ENCODE measurements at places on chromosomes 1 and 21.

DNA sequence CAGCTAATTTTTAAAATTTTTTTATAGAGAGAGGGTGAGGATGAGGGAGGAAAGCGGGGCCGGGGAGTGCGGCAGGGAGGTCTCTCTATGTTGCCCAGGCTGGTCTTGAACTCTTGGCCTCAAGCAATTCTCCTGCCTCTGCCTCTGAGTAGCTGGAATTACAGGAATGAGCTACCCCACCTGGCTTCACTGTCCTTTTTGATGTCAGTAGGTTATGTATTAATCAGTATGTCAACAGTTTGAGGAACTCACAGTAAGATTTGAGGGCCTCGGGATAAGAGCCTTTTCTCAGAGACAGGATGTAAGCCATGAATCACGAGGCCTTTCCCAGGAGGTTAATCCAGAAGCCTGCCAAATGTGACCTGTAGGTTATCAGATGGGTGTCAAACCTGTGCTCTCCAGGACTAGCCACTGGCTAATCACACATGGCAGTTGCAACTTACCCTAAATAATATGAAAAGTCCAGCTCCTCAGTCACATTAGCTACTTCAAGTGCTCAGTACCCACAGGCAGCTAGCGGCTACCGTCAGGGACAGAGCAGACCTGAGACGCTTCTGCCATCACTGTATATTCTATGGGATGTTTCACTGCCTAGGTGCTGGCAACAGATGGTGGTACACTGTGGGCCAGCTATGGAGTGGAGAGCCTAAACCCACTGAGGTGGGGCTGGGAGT is 33.1 kb downstream of the TRIM67 start:
- DNase-seq = no peak

GRCh38 chr1:7562729-7563605 is 208.1 kb upstream of the VAMP3 start:
- DNase-seq = no peak

GRCh38 chr21:31837618-31838390 is 35.0 kb upstream of the HUNK start:
- DNase-seq = no peak

- no peak for DNase-seq
Observed at GRCh38 chr1:89812992-89813391, 7.8 kb upstream of the LRRC8D start.

DNA sequence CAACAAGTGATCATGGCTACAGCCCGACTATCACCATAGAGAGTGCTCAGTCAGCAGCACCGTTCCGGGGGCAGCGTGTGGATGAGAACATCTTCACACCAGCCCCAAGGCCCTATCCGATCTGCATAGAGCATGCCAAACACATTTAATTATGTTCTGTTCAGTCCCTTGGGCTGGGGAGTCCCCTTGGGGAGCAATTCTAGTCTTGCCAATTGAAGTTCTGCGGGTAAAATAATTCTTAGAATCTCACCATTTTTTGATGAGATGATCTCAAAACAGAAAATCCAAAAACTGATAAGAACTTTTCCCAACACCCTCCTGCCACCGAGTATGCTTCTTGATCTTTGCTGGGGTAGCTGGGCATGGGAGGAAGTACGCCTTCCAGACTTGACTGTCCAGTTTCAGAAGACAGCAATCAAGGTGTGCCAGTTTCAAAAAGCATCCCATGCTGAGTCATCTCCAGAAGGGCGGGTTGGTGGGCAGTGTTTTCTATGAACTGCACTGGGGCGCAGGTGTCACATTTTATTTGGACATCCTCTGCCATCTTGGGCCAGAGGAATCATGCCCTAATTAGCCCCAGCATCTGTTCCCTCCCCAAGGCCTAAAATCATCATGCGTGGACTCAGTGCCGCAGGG is 20.8 kb upstream of the PTPRF start:
- DNase-seq = no peak

DNA sequence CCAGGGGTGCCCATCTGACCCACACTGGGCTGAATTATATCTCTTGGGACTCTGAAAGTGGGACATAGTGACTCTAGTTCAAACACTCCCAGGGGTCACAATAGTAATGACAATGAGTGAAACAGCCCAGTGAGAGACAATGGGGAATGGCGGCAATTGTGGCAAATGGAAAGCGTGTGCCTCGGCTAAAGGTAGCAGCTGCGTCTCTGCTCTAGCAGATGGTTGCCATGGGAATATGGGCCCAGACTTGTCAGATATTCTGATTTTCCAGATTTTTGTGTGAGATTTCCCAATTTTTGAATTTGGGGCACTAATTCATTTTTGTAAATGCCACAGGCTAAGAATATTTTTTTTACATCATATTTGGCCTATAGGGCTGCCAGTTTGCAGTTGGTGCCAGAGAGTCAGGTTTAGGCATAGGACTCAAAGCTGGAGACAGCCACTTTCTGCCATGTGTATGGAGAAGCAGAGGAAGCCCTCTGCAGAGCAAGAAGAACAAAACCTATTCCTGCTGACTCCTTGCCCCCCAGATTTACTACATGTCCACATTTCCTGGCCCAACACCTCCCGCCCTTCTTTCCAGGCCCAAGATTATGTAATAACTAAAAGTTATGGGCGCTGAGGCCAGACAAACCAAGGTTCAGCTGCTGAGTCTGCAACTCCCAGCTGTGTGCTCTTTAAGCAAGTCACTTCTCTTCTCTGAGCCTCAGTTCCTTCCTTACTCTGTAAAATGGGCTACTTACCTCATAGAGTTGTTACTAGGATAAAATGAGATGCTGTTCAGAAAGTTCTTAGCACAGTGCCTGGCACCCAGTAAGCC is 21.6 kb upstream of the PTP4A2 start:
- no peak for DNase-seq

DNA sequence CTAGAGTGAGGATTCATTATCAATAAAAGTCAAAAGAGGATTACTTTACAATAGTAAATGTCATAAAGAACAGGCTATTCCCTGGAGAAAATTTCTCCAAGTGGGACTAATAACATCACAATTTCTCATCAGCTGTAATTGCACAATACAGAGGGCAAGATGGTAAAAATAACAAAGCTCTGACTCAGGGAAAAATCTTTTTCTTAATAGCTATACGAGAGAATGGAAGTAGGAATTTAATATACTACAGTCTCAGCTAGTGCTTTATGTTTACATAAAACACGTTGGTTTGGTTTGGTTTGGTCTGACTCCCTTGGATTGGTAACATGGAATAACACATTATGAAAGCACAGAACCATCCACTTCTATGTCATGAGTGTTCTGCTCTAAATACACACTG is 397.6 kb downstream of the LRRIQ3 start:
- DNase-seq = no peak

DNA sequence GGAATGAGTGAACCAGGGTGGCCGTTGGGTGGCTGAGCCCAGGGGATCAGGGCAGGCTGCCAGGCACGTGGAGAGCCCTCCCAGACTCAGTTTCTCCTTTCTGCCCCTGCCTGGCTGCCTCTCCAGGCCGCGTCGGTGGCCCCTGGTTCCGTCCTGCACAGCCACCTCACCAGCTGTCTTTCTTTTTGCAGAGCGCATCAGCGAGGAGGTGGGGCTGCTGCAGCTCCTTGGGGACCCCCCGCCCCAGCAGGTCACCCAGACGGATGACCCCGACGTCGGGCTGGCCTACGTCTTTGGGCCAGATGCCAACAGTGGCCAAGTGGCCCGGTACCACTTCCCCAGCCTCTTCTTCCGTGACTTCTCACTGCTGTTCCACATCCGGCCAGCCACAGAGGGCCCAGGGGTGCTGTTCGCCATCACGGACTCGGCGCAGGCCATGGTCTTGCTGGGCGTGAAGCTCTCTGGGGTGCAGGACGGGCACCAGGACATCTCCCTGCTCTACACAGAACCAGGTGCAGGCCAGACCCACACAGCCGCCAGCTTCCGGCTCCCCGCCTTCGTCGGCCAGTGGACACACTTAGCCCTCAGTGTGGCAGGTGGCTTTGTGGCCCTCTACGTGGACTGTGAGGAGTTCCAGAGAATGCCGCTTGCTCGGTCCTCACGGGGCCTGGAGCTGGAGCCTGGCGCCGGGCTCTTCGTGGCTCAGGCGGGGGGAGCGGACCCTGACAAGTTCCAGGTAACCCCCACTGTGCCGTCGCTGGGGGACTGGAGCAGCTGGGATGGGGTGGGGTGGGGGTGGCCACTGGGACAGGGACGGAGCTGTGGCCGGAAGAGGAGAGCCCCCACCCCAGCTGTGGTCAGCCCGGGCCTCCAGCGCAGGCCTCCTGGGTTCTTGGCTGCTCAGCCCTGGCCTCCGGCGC is 63.3 kb downstream of the COL18A1 start:
- no peak for DNase-seq

GRCh38 chr1:201296352-201296751 is 13.0 kb downstream of the PKP1 start:
- DNase-seq = no peak

- no peak for DNase-seq
Observed at GRCh38 chr1:236850077-236850979, 55.2 kb downstream of the MTR start.
